ENCODE measurements at places on chromosomes 6 and 20.

- no peak for DNase-seq
These were observed 60.3 kb downstream of the RGS17 start for GRCh38 chr6:153070756-153071155.

DNA sequence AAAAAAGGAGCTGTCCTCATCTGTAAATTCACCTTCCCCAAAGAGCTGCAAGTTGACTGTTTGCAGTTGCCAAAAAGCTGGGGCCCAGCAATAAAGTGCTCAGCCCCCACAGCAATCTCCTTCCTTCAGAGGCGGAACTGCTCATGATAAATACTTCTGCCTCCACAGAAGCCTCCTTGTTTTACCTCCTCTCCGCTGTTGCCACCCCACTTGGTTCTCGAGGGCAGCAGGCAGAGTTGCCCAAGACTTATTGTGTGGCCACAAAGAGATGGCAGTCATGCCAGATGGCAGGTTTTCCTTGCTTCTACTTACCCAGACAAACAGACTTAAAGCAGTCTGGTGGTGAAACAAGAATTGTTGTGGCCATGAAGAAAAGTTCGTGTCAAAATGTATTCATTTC lies 66.3 kb downstream of the SLX4IP start:
- DNase-seq = no peak

- no peak for DNase-seq
These were observed 22.5 kb downstream of the THBS2 start for GRCh38 chr6:169230946-169231789.

GRCh38 chr20:24461848-24462247 lies 7.6 kb upstream of the SYNDIG1 start:
- no peak for DNase-seq

DNA sequence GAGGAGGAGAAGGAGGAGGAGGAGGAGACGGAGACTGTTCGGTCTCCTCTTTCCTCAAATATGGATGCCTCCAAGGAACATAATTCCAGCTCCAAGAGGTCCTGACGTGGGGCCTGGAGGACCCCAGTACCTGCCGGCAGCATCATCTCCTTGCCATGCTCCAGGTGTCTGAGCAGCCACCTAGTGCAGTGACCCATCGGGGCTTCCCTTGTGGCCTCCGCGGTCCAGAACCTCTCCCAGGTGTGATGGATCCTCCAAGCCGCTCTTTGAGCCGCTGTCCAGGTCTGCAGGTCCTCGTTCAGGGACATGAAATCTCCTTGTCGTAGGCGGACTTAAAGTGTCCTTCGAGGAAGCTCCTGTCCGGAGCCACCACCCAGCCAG lies 35.8 kb upstream of the HLA-C start:
- no peak for DNase-seq
